ENCODE measurements at places on chromosomes 1 and 21.

DNA sequence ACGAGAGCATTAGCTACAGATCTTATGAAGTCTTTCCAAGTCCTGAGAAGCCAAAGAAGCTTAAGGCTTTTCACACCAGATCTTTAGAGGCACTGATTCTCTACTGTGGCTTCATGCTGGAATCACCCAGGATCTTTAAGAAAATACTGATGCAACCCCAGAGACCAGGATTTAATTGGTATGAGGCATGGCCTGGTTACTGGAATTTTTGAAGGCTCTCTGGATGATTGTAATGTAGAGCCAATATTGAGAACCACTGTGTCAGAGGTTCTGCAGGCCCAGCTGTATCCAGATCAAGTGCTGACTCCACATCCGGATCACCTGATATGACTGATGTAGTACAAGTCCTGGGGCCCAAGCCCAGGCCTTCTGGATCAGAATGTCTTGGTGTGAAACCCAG, 105.7 kb downstream of the PLPPR5 start:
- no peak for DNase-seq

- no peak for DNase-seq
Observed at GRCh38 chr1:181084606-181084969, 3.9 kb upstream of the IER5 start.

- no peak for DNase-seq
Observed at GRCh38 chr1:200659269-200659668, 10.4 kb downstream of the DDX59 start.

DNA sequence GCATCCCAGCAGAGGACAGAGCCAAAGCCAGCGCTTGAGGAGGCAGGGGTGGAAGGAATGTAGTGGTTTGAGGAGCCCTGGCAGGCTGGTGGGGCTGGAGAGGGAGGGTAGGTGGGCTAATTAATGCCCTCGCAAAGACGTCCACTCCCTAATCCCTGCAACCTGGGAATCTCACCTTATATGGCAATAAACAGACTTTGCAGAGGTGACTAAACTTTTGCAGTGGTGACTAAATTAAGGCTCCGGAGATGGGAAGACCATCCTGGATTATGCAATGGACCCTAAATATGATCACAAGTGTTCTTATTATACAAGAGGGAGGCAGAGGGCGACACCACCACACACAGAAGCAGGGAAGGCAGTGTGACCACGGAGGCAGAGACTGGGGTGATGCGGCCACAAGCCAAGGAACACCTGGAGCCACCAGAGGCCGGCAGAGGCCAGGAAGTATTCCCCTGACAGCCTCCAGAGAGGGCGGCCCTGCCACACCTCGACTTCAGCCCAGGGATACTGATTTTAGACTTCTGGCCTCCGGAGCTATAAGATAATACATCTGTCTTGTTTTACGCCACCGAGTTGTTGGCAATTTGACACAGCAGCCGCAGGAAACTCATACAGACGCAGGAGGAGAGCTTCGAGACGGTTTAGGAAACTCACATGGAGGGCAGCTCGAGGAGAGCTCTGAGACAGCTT, 23.1 kb upstream of the NPPB start:
- DNase-seq, result no peak

DNA sequence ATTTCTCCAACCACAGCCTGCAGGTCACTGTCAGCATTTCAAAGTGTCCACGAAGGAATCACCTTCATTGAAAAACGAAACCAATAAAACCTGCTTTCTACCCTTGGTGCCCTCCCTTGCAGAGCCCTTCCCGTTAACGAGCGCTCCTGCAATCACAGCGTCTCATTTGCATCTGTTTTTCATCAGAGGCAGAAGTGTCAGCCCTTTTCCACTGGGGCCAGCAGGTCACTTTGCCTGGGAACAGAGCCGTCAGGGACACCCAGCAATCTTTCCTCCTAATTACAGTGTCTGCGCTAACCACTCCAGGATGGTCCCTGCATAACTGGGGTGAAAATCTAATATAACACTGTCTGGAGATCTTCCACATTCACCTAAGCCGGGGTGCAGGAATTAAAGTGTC, 85.3 kb downstream of the PSMG1 start:
- DNase-seq, result no peak

DNA sequence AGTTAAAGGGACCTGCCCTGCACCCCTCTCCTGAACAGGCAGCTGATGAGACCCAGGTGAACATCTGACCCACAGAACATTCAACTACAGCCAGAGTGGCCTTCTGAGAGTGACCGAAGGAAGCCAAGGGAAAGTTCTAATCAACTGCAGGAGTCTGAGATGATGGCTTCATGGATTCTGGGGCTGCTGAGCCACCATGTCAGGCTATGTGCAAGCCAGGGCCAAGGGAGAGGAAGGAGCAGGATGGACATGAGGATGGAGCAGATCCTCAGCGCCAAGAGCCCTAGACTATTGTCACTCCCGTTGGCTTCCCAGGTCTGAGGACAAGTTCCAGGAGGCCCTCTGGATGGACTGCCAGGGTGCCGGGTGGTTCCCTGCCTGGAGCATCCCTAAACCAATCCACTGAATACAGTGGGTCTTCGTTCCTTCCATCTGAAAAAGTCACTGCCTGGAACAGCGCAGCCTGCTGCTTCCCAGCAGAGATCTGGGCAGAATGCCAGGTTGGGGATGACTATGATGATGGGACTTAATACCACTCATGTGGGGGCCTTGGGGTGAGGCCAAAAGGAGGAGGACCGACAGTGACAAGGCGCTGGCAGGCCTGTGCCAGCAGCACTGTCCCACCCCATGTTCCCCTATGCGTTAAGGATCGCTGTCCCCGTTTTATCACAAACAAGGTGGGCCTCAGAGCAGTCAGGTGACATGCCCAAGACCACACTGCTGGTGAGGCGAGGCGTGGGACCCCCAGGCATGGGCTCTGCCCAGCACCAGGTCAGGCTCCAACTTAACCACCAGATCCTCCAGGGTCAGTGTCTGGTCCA, 19.8 kb downstream of the SPOCD1 start:
- DNase-seq, result no peak

DNA sequence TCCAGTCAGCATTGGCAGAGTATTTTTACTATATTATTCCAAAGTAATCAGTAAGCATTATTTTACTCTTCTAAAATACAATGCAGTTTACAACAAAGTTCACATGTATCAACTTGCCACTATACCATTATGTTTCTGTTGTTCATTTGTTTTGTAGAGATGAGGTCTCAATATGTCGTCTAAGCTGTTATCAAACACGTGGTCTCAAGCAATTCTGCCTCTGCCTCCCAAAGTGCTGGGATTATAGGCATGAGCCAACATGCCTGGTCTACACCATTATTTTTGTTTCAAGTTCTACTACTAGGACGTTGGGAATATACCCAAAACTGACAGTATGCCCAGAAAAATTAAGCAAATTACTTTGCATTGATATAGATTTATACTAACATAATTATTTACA, 19.8 kb downstream of the FAF1 start:
- DNase-seq, result no peak

GRCh38 chr1:202563818-202564217, 146.4 kb downstream of the SYT2 start:
- DNase-seq, result no peak

- no peak for DNase-seq
Observed at GRCh38 chr1:219682788-219683187, 69.9 kb upstream of the ZC3H11B start.

DNA sequence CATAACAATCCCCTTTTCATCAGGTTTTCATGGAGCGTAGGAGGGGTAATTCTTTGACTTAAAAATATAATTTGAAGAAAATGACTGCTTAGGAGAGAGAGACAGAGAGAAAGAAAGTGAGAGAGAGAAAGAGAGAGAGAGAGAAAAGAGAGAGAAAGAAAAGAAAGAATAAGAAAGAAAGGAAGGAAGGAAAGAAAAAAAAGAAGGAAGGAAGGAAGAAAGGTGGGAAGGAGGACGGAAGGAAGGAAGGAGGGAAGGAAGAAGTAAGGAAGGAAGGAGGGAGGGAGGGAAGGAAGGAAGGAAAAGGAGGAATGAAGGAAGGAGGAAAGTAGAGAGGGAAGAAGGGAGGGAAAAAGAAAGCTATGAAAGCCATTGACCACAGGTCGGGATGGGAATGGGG, 10.8 kb upstream of the DEGS1 start:
- DNase-seq, result no peak

DNA sequence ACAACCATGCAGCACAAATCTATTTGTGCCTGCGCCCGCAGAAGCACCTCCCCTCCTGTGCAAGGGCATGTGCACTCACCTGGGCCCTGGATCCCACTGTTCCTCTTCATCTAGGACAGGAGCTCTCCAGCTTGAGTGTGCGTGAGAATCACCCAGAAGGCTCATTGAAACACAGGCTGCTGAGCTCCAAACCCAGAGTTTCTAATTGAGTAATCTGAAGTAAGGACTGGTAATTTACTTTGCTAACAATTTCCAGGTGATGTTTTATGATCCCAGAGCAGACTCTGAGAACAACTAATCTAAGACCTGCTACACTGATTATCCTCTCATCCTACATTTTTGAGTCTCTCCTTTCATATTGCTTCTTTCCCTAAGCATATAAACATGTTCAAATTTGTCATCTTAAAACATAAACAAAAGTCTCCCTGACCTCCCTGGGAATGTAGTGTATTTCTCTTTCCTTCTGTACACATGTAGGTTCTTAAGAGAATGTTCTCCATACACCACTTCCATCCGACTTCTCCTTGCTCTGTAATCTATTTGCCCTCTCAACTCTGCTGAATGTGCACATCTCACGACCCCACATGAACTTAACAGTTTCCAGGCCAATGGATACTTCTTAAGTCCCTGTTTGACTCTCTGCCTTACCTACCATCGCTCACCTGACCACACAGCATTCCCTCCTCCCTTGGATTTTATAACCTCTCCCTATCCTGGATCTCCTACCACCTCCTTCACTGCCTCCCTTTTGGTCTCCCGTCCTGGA, 522.5 kb downstream of the SMYD3 start:
- no peak for DNase-seq

Data from activated T-cell treated with anti-CD3 and anti-CD28 coated beads for 48 hours (primary cell).